Neural progenitor cell (in vitro differentiated cells): ENCODE measurements at places on chromosomes 2 and 18. TPM values are rescaled to one million over a fixed set of nuclear protein-coding genes. Genes with fewer than 3 reads are reported as not detected.

Gene CDC42EP3
- 19.7 and 21.2 TPM in 2 replicates for total RNA-seq

Gene SPRED2
- 11.6 and 13.5 TPM in 2 replicates for total RNA-seq

Gene KIF1A
- total RNA-seq = 29.9 and 41.1 TPM in 2 replicates

Gene EVX2
- not detected in 2 replicates for total RNA-seq

Gene TXNDC2
- total RNA-seq = not detected in 2 replicates

Gene SLC66A2
- total RNA-seq = 5.8 and 22.3 TPM in 2 replicates

DNA sequence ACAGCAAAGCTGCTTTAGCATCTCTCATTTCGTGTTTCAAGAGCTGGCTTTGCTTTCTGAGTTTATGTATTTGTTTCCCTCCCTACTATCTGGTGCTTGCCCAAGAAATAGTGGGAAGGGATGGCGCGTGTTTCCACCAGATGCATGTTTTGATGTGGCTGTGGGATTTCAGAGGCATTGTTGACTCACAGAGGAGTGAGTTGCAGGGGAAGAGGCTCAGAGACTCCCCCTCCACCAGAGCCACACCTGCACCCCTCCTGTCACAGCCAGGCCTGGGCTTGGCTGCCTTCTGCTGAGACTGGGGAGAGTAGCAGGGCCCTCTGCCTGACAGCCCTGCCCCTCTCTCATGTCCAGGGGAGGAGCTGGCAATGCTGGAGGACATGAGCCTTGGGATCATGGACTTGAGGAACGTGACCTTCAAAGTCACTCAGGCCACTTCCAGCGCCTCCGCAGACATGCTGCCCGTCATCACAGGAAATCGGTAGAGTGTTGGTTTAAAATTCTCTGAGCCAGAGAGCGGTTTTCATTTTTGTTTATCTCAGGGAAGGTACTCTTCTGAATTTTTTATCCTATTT is 42.9 kb downstream of the COA5 start:
- no peak for DNase-seq

GRCh38 chr2:128562471-128563347 is 244.0 kb upstream of the HS6ST1 start:
- DNase-seq = no peak

DNA sequence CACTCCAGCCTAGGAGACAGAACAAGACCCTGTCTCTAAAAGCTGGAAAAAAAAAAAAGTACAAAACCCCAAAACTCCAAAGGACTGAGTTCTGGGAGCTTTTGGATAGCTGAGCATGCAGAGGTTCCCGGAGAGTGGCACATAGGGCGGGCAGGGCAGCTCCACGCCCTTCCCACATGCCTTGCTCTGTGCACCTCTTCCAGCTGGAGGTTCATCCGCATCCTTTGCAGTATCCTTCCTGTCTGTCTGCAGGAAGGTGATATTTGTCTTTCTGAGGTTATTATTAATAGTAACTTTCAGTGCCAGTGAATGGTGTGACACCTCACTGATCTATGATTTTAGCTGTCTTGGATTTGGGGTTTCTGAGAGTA is 70.2 kb downstream of the INPP4A start:
- no peak for DNase-seq

- DNase-seq = no peak
Observed at GRCh38 chr18:2396162-2396505, 175.2 kb downstream of the METTL4 start.

DNA sequence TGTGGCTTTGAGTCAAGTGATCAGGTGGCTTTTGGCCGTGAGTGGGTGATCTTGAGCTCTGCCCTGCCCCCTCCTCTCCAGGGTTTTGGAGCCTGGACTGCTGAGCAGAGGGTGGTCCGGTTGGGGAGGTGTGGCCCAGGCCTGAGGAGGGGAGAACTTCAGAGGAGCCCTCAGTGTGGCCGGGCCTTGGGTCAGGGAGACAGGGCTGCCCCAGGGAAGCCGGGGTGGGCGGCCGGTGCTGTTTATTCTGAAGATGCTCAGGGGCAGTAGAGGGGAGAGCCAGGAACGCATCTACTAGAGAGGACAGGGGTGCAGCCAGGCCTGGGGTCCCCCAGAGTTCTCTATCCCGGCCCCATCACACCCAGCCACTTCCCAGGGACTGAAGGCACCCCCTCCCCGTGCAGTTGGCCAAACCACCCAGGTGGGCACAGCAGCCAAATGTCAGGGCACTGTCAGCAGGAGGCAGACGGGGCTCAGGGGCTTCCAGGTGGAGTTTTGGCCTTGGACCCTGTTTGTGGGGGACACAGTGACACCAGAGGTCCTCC is 963 bp downstream of the ERFE start:
- no peak for DNase-seq

DNA sequence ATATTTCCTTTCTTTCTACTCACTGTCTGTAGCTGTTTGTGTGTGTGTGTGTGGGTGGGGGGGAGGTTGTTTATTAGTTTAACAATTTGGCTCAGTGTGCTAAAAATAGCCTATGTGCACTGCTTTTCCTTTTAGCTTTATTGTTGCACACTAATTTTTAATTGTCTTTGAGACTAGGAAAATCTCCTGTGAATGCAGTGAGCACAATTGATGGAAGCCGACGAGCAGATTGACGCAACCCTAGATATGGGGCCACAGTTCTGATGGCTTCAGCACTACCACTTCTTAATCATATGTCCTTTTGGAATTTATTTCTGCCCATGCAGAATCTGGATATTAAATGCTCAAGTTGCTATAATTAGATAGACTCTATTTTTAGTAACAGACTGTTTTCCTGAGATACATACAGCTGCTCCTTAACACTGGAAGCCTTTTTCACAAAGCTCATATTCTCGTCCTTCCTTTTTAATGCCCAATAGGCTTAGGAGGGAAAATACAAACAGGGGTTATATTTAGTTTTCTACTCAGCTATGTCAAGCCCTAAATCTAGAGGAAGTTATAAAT is 109.1 kb downstream of the IRS1 start:
- no peak for DNase-seq
